Endodermal cell (in vitro differentiated cells): ENCODE measurements at places on chromosomes 7 and 10.
A peak's percentile ranks its signal among the peaks of the same experiment; 100 is the strongest.

DNA sequence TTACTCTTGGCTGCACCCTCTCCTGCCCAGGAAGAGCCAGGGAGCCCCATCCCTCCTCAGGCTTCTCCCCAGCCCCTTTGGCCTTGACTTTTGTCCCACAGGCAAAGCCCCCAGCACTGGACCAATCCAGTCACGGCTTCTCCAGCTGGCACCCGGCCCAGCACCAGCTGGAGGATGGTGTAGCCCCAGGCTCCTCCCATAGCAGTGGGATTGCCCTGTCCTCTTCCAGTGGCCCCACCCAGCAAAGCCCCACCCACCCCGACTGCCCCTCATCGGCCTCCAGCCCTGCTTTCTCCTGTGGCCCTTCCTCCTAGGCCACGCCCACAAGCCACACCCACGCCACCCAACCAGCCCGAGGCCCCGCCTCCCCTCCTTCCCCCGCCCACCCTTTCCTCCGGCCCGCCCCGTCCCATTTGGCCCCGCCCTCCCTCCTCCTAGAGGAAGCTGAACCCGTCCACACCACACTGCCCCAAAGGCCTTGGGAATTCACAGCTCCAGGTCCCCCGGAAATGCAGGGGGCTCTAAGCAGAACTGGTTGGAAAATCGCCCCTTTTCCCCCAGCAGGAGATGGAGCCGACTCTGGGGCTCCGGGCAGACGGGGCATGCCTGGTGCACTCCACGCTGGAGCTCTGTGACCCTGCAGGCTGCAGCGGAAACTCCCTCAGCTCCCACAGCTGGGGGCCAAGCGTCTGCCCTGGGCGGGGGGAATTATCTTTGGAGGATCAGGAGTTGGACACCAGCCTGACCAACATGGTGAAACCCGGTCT, 25.2 kb downstream of the GET4 start:
- peaks cover 5% of the 10 kb centered on the region for H3K36me3 ChIP-seq
- no peak overlapping the region for H3K27ac ChIP-seq
- no peak overlapping the region for H3K4me3 ChIP-seq
- H3K4me1 ChIP-seq = no peaks in the 10 kb centered on the region
- DNase-seq = peak; percentile 99
- peaks cover 21% of the 10 kb centered on the region for H3K27me3 ChIP-seq

DNA sequence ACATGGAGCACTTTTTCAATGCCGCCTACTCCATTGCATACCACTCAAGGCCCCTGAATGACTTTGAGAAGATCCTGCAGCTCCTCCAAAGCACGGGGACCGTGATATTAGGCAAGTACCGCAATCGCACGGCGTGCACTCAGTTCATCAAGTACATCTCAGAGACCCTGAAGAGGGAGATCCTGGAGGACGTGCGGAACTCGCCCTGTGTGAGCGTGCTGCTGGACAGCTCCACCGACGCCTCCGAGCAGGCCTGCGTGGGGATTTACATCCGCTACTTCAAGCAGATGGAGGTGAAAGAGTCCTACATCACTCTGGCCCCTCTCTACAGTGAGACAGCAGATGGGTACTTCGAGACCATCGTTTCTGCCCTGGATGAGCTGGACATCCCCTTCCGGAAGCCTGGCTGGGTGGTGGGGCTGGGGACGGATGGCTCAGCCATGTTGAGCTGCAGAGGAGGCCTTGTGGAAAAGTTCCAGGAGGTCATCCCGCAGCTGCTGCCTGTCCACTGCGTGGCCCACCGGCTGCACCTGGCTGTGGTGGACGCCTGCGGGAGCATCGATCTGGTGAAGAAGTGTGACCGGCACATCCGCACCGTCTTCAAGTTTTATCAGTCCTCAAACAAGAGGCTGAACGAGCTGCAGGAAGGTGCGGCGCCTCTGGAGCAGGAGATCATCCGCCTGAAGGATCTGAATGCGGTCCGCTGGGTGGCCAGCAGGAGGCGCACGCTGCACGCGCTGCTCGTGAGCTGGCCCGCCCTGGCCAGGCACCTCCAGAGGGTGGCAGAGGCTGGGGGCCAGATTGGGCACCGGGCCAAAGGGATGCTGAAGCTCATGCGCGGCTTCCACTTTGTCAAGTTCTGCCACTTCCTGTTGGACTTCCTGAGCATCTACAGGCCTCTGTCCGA, 12.7 kb upstream of the ATP6V0E2 start:
- no peaks in the 10 kb centered on the region for H3K4me1 ChIP-seq
- H3K4me3 ChIP-seq = no peak overlapping the region
- no peaks in the 10 kb centered on the region for H3K27me3 ChIP-seq
- DNase-seq = peak; percentile 88
- no peaks in the 10 kb centered on the region for H3K36me3 ChIP-seq

- DNase-seq = no peak
- H3K27me3 ChIP-seq = no peaks in the 10 kb centered on the region
- no peak overlapping the region for H3K27ac ChIP-seq
- no peak overlapping the region for H3K4me3 ChIP-seq
- no peaks in the 10 kb centered on the region for H3K4me1 ChIP-seq
- H3K36me3 ChIP-seq = no peaks in the 10 kb centered on the region
These were observed 238.2 kb upstream of the NEBL start for GRCh38 chr10:21135023-21135931.

- no peaks in the 10 kb centered on the region for H3K27me3 ChIP-seq
- no peak overlapping the region for H3K27ac ChIP-seq
- no peak overlapping the region for H3K4me3 ChIP-seq
These were observed 252.5 kb downstream of the SLC25A13 start for GRCh38 chr7:96069401-96069800.

DNA sequence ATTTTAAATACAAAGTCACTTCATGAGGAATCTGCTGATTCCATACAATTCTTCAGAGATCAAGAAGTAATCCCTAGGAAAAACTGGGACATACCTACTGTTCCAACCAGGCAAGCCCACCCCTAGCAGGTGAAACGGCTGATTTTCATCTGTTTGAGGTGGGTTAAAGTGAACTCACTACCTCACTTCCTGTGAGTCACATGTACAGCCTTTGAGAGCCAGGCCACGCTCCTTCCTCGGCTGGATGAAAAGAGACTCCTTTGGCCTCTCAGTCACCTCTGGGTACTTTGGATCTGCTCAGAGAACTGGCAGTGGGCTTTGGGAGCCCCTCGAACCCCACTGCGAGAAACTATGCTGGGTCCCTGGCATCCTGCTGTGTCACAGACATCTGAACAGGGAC, 68.2 kb downstream of the CHST15 start:
- no peaks in the 10 kb centered on the region for H3K36me3 ChIP-seq
- H3K27ac ChIP-seq = no peak overlapping the region
- H3K4me1 ChIP-seq = no peaks in the 10 kb centered on the region
- no peak for DNase-seq

GRCh38 chr10:15075421-15075820, 13.2 kb downstream of the ACBD7 start:
- H3K27ac ChIP-seq = no peak overlapping the region
- H3K27me3 ChIP-seq = no peaks in the 10 kb centered on the region
- no peak for DNase-seq
